ENCODE measurements at places on chromosomes 16 and 17.

DNA sequence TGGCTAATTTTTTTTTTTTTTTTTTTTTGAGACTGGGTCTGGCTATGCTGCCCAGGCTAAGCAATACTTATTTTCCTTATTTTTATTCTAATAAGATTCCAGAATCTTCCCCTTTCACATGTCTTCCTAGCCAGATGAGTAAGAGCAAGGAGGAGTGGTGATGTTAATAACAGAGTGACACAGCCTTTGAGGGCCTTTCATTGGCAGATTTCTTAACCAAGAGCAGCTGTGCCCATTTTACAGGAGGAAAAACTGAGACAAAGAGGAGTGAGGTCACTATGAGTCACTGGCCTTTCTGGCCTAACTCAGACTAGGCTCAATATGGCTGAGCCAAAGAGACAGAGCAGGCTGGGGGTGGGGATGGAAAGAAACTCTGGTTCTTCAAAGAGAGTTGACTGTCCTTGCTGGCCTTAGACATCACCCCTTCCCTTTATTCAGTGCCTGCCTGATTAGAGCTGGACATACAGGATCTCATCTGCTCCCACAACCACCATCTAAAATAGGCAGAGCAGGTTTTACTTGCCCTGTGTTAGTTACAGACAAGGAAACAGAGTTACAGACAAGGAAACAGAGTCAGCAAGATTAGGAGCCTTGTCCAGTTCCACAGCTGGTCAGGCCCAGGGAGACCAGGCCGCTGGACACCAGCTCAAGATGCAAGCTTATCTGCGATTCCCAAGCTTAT, 50.0 kb upstream of the TOB1 start:
- no peak for DNase-seq

GRCh38 chr17:16980813-16981731, 9.2 kb upstream of the TNFRSF13B start:
- no peak for DNase-seq

- no peak for DNase-seq
Observed at GRCh38 chr16:75379339-75379738, 54.0 kb downstream of the CFDP1 start.

GRCh38 chr16:66616169-66616568, 11.7 kb downstream of the CMTM3 start:
- DNase-seq, result no peak

DNA sequence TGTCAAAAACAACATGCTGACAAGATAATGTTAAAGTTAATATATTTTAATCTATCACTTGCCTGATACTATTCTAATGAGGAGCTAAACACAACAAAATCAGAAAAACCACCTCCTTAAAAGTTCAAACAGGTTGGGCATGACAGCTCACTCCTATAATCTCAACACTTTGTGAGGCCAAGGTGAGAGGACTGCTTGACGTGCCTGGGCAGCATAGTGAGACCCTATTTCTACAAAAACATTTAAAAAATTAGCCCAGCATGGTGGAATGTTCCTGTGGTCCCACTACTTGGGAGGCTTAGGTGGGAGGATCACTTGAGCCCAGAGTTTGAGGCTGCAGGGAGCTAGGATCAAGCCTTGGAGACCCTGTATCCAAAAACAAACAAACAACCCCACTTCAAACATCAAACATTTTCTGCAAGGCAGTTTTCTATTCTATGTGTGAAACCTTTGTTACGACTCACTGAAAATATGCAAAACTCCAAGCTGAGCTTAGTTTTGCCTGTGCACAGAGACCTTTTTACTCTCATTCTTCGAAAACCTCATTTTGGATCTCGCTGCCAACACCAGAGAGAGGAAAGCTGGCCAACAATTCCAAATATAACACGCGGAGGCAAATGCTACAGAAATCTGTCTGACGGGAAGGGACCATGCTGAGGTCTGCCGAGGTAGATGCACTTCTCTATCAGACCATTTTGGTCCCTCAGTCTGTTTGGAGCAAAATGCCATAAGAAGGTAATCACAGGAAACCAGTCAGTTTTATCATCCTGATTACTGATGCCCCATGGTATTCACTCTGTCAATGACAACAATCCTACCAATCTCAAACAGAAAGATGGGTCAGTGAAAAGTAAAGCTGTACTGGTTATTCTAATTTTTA, 6.2 kb downstream of the PHF12 start:
- no peak for DNase-seq

GRCh38 chr17:34382621-34383124, 19.6 kb upstream of the CCL1 start:
- no peak for DNase-seq

DNA sequence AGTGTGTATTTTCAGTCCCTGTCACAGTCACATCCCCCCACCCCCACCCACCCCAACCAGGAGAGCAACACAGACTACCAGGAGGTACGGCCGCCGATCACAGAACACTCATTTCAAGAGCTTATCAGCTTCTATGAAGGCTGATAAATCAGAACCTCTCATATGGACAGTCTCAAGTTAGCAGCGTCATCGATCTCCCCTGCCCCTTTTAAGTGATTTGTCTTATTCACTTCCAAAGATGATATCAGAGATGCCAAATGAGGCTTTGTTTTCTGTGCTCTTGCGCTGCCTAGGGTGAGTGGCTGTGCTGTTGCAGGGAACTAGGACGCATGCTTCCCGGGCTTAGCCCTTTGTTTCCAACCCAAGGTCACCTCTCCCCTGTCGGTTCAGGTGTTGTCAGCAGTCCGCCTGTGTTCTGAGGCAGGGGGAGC, 26.8 kb upstream of the PMFBP1 start:
- DNase-seq, result no peak

DNA sequence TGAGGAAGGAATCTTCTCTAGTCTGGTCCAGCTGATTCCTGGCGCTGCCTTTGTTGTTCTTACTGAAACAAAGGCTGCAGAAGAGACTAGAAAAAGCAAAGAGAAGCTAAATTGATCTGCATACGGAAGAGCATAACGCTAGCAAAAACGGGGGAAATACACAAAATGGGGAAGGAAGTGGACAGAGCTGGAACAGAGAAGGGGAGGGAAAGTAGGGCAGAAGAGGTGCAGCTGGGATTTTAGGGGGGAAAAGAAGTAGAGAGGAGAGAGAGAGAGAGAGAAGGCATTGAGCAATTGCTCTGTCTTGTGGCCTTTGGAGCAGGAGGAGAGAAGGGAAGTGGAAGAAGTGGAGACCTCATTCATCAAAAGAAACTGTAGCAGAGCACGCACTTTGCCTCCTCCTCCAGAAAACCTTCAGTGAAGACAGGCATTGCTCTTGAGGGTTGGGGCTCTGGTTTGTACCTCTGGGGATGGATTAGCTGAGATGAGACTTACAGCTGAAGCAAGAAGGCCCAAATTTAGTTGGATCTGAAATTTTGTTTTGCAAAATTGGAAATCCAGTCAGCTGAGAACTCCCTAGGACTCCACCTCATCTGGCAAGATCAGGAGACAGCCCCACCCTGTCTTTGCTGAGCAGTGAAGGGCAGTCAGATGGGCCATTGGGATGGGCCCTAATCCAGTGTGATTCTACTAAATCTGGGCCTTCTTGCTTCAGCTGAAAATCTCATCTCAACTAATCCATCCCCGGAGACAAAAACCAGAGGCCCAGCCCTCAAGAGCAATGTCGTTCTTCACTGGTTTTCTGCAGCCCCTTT, 55.8 kb downstream of the CDRT4 start:
- DNase-seq, result no peak

DNA sequence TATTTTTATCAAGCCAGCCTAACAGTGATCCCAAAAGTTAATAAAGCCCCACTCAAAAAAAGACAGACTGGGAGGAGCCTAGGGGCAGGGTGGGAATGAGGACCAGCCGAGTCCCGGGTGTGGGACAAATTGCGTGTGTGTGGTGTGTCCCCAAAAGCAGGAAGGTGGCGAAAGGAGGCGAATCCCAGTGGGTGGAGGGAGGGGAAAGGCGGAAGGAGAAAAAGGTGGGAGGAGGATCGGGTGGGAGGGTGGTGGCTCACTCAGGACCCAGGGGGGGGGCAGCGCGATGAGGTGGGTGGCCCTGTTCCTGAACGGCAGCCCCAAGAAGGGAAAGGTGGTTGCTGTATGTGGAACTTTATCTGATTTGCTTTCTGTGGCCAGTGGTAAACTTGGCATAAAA, 102.4 kb downstream of the SPECC1 start:
- no peak for DNase-seq

- DNase-seq, result peak; percentile 11
Observed at GRCh38 chr17:29292992-29293889, 707 bp downstream of the NUFIP2 start.

DNA sequence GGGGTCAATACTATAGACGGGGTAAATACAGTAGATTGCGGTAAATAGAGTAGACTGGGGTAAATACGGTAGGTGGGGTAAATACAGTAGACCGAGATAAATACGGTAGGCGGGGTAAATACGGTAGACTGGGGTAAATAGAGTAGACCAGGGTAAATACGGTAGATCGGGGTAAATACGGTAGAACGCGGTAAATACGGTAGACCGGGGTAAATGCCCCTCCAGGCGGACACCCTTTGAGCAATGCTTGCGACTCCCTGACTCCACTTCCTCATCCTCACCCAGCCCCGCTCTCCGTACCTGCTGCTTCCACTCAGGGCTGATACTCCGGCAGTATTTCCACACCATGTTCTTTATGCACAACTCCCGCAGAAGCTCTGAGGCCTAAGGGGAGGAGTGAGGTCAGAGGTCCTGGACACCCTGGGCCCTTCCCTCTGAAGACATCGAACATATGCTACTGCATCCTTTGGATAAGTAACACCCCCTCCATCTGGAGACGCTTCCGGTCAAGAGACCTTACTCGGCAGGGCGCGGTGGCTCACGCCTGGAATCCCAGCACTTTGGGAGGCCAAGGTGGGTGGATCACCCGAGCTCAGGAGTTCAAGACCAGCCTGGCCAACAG, 13.3 kb upstream of the CRK start:
- DNase-seq, result no peak

DNA sequence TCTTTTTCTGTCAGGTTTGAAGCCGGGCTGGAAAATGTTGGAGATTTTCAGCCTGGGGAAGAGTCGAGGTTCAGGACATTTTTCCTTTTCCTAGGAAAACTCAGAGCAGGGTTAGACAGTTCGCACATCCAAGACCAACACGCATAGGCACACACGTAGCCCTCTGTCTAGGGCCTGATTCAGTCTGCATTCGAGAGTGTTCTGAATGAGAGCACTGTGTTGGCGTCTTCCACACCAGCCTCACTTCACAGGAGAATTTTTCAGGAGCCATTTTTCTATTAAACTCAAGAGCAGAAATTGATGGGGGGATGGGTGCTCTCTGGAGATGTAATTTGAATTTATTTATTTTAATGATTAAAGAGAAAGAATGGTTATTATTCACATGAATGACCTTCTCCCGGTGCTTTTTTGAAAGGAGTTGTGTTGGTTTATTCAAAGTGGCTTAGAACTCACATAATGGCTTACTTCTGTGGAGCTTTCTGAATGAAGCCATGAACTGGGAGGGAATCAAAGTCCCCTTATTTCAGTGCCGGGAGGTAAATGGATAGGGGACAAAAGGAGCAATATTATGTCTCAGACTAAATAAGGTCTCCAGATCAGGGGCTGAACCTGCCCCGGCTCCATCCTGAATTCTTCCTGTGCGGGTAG, 194.3 kb downstream of the CCDC182 start:
- DNase-seq, result no peak

- no peak for DNase-seq
Observed at GRCh38 chr17:39235555-39236449, 10.1 kb upstream of the STAC2 start.

DNA sequence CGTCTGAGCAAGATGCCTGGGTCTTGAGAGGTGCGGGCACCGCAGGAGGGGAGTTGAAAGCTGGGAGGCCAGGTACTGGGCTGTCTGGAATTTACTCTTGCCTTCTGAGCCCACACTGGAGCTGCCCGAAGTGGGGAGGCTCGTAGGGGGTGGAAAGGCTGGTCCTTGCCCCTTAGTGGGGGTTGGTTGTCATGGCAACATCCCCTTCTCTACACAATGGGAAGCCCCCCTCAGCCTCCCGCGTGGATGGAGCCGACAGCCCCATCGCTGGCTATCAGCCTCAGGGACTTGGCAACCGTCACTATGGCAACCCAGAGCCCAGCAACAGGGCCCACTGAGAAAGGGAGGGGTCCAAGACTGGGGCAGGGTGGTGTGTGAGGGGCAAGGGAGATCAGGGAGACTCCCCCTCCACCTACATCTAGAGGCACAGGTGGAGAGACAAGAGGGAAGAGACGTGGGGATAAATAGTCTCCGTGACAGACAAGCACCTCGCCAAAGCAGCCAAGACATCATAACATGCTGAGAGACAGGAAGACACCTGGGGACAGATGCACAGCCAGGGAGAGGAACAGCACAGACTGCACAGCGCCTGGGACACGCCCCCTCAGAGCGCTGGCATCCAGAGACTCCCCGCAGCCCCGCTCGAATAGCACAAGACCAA, 5.3 kb upstream of the DNAH2 start:
- no peak for DNase-seq

- no peak for DNase-seq
Observed at GRCh38 chr17:73466704-73467433, 155.1 kb upstream of the CDC42EP4 start.

DNA sequence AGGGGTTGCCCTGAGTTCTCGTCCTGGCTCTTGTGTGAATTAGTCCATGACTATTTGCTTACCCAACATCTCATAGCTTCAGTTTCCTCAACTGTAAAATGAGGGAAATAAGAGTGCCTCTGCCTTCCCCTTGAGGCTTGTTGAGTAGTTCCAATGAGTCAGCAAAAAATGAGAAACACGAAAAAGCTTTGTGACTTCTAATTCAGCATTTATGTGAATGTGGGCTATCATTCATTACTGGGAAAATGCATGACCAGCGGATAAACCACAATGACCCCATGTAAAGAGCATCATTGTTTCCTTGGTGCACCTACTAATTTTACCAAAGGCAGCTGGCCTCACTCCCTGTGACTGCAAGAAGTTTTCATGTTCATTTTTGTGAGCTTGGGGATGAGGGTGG, 374.6 kb upstream of the HSBP1 start:
- no peak for DNase-seq

GRCh38 chr17:28882154-28882895, 15.2 kb downstream of the FLOT2 start:
- DNase-seq, result no peak

- DNase-seq, result no peak
Observed at GRCh38 chr16:8848231-8848938, 20.4 kb downstream of the CARHSP1 start.

- DNase-seq, result no peak
Observed at GRCh38 chr17:41885733-41886132, 20.5 kb upstream of the KLHL11 start.

DNA sequence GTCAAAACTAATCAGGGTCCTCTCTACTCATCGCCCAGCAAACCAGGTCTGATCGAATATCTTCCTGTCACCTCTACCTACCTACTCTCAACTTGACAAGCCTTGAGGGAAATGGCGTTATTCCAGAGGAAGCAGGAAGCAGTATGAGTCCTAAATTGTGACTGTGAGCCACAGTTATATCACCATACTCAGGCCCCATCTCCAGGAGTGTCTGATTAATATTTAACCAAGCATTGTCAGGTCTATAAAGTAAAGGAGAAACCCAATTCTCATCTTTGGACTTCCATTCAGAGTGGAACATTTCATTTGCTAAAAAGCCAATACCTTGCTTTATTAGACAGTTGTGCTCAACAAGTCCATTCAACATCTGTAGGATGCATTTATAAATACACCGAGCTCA, 17.8 kb upstream of the CLEC3A start:
- no peak for DNase-seq

GRCh38 chr16:53892155-53892554, 188.2 kb downstream of the FTO start:
- DNase-seq, result no peak
